NCI-H2227 treated with DMSO at 0.1 percent for 48 hours (cell line): ENCODE measurements at places on chromosomes 2 and 18.
A peak's percentile ranks its signal among the peaks of the same experiment; 100 is the strongest.

GRCh38 chr2:31324016-31324633 lies 90.2 kb downstream of the EHD3 start:
- no peak for DNase-seq

- DNase-seq, result no peak
These were observed 53.7 kb upstream of the TANC1 start for GRCh38 chr2:158914731-158915130.

- DNase-seq, result no peak
These were observed 1.4 kb upstream of the ZFP36L2 start for GRCh38 chr2:43227830-43228281.

GRCh38 chr2:173030561-173031490 lies 44.8 kb upstream of the MAP3K20 start:
- DNase-seq, result no peak

DNA sequence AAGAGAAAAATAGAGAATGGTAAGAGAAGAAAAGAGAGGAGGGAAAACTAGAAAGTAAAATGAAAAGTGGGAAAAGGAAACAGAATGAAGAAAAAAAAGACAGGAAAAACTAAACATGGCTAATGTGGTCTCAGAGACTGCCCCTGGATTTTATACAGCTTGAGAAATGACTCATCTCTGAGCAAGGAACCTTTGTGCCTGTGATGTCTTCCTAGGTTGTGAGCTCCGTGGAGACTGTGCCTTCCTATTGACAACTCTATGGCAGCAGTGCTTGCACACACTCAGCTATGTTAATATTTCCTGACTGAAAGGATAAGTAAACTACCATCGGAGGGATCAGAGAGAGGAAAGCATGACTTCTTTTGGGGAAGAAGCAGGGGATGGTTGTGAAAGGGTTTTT lies 203.8 kb downstream of the RDH14 start:
- no peak for DNase-seq

GRCh38 chr2:61183795-61184194 lies 21.8 kb downstream of the C2orf74 start:
- DNase-seq, result no peak

GRCh38 chr2:238518172-238518820 lies 91.6 kb downstream of the ASB1 start:
- DNase-seq, result no peak

DNA sequence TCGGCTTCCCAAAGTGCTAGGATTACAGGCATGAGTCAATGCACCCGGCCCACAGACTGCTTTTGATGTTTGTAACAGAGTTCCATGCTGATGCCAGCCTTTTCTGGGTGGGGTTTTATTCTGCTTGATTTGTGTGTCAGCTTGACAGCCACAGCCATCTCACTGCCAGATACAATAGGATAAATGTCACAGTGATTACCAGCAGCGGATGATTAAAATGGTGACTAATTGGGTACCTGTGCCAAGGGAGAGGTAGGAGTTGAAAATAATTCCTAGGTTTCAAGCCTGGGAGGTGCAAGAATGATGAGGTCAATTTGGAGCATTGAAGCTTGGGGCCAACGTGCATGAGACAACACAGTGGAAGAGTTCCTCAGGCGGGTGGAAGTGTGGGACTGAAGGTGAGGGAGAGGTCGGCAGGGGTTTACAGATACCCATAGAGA lies 39.4 kb downstream of the SH2D6 start:
- DNase-seq, result no peak

- DNase-seq, result no peak
These were observed 1112.5 kb downstream of the TSN start for GRCh38 chr2:122867941-122868340.

DNA sequence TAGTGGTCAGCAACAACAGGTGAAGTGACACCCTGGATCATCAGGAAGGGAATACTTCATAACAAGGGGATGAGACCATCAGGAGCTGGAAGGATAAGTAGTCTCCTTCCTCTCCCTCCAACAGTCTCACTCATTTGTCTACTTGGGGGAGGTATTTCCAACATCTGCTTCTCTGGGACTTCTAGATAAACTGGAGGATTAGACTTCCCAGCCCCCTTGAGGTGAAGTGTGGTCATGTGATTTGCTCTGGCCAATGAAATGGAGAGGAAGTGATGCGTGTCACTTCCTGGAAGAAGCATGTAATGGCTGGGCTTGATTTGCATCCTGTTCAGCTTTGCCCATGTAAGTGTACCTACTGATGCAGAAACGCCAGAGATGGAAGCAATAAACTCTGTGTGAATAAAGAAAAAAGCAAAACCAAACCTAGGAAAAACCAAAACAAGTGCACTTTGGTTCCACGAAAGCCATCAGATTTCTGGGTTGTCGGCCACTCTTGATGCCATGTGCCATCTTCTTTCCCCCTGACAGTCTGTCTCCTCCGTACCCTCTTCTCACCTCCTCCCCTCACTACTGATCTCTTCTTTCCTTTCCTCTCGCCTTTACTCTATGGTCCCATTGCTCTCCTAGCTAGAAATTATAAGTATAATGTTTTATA lies 76.1 kb upstream of the DNMT3A start:
- DNase-seq, result no peak

DNA sequence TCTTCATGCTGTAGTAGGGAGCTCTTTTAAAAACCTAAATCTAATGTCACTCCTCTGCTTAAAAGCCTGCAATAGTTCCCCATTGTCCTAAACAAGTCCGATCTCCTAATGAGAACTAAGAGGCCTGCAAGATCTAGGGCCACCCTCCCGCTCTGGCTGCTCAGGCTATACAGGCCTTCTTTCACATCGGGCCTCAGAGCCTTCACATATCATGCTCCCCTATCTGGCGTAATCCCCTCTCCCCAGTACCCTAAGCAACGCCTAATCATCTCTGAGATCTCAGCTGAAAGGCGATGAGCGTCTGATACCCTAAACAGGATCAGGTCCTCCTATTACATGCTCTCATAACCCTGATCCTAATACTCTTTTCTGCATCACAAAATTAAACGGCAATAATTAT lies 1.9 kb downstream of the MAP4K3 start:
- DNase-seq, result no peak

- DNase-seq, result peak; percentile 34
These were observed at the start of gene ZBTB7C for GRCh38 chr18:48408727-48409590. Gene ZBTB7C (minus strand): TSS chr18:48409383.
